ENCODE measurements at places on chromosomes 2 and 18.

GRCh38 chr2:233531955-233532354 lies 34.6 kb downstream of the USP40 start:
- no peak for DNase-seq

- DNase-seq: no peak
These were observed 137.1 kb downstream of the COL6A3 start for GRCh38 chr2:237276716-237277490.

GRCh38 chr2:11433822-11434221 lies 32.1 kb downstream of the E2F6 start:
- DNase-seq: no peak

DNA sequence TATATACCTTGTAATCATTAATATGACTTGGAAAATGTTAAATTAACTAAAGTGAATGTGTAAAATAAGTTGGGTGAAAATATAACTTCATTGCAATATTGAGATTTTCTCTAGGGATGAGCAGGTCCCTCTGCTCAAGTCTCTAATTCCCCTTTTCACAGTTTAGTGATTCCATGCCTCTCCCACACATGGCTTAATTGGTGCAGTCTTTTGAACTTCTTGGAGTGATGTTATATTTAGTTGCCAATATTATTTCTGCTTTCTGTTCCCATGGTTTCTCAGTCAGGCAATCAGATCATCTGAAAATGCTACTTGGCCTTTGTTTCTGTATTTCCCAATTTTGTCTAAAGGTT lies 233.7 kb upstream of the SPOPL start:
- DNase-seq: no peak

DNA sequence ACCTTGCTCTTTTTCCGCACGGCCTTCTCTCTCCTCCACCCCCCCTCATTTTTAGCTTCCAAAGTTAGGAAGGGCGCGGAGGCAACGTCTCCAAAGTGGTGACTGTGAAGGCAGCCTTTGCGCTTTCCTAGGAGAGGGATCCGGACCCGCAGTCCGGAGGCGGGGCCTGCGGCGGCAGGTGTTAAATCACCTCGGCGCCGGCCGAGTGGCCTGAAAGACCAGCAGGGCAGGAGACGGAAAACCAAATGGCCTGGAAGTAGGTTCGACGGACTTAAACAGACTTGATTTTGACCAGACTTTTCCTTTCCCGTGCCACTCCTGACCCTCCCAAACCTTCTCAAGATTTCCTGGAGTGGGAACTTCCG lies 615 bp downstream of the GORASP2 start:
- DNase-seq: peak; percentile 60

GRCh38 chr2:128534688-128535392 lies 216.2 kb upstream of the HS6ST1 start:
- no peak for DNase-seq

Measured in tongue (tissue), 3 donors.